ENCODE measurements at places on chromosomes 3 and 15.

DNA sequence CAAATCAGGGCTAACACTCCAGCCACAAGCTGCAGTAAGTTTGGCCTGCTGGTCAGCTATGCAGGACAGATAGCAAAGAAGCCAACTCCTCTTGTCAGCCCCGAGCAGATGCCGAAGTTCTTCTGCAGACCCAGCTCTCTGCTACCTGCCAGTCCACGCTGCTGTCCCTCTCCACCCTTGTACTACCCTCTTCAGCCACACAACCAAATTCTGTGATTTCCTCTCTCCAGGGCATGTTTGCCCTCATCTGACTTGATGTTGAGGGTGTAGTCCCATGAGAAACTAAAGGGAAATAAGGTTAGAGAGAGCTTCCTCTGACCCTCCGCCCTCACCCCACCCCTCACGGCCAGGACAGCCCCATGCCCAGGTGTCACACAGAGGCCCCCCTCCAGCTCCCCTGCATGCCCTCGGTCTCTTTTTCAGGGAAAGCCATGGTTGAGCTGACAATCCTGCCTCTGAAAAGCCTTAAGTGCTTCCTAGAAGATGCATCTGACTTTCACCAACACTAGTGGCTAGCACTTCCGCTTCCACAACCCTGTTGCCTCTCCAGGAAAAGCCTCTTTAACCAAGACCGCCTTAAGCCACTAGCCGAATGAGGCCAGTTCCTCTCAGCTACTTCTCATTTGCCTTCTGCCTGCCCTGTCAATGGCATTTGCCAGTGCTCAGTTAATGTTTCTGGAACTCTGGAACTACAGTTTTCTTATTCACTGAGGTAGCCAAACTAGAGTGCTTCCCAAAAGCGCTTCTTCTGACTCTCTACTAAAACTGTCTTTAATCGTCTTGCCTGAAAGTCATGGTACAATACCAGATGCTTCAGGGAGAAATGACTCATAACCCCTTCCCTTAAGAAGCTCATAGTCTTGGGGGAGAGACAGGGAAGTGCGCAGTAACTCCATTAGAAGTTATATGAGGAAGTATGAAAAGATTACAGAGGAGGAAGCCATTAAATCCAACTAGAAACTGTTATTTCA, 300.4 kb upstream of the STT3B start:
- DNase-seq = no peak

GRCh38 chr15:68439506-68439905, 7.5 kb upstream of the ITGA11 start:
- no peak for DNase-seq

GRCh38 chr3:41369838-41370237, 170.5 kb downstream of the CTNNB1 start:
- DNase-seq = no peak

- no peak for DNase-seq
These were observed 149.0 kb downstream of the SERPINI1 start for GRCh38 chr3:167884481-167884880.

- DNase-seq = no peak
These were observed 42.2 kb downstream of the FOXP1 start for GRCh38 chr3:71541313-71541712.

DNA sequence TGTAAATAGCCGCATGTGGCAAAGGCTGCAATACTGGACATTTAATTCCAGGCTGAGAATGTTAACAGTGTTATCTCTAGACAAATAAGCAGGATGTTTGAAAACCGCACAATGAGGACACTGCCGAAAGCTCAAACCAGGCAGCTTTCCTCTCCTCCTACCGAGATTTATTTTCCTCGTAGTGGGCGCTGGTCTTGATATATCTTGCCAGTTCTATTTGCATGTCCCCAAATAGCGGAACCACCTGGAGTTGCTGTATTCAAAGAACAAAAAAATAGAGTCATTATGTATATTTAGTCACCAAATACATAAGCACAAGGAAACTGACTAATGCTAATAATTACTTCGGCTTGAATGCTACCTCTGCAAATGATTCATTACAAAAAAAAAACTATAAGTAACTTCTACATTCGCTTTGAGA, 46.5 kb downstream of the CYFIP1 start:
- DNase-seq = no peak

DNA sequence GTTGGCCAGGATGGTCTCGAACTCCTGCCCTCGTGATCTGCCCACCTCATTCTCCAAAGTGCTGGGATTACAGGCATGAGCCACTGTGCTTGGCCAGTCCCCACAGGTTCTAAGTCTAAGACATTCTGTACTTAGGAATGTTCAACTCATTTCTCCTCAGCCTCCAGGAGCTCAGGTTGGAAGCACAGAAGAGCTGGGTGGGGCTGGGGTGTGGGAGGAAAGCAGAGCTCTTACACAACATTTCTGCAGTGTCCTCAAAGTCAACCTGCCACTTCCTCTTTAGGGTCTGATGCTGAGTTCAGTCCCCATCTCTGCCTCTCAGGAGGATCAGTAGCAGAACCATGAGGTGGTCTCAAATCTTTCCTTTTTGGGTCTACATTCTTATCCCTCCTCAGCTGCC, 75.5 kb downstream of the MRPL46 start:
- DNase-seq = no peak

DNA sequence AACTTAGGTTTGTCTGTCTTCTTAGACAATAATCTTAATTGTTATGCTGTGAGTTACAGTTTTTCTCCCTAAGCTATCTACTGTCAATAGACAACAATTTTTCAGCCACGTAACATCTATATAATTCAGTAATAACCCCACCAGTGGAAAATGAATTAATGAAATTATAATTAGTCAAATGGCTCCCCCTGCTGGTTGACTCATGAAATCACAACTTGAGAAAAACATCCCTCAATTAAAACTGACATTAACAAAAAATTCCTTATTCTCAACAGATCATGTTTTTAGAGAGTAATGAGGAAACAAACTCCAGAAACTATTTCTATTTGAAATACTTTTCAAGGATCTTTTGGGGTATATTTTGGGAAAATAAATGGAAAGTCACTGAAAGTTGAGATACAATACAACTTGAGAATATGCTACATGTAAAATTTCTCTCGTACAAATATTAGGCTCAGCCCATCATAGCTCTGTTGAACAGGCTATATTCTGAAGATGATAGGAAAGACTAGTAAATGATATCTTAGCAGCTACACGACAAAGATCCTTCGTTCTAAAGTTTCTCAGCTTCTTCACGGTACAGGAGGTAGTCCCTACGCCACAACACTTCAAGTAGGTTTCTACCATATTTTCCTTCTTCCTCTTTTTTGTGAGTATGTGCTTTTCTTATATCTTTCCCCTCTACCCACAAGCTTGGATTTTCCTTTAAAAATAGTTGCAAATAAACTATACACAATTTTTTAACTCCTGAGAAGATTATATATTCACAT, 20.7 kb downstream of the PPP1R2 start:
- no peak for DNase-seq

- DNase-seq = no peak
These were observed 8.9 kb downstream of the ECE2 start for GRCh38 chr3:184284696-184285095.

- DNase-seq = no peak
These were observed 6.3 kb downstream of the FAM107A start for GRCh38 chr3:58570851-58571250.

GRCh38 chr15:52710050-52710707, 31.0 kb upstream of the ATOSA start:
- DNase-seq = no peak

- DNase-seq = no peak
These were observed 30.7 kb downstream of the DENND4A start for GRCh38 chr15:65761210-65761926.

DNA sequence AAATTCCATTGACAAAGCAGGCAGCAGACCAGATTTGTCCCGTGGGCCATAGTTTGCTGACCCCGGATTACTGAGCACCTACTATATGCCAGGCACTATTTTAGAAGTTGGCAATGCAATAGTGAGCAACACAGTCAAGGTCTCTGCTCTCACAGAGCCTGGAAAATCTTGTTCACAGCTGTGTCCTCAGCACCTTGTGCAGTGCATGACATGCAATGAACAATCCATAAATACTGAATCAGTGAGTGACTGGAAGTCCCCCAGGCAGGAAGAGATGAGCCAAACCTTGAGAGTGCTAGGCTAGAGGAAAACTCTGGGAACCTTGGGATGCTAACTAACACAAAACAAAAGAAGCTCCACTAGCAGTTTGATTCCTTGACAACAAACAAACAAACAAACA, 14.4 kb downstream of the TM4SF1 start:
- no peak for DNase-seq

All from activated CD4-positive, CD25-positive, alpha-beta regulatory T cell treated with anti-CD3 and anti-CD28 coated beads, Interleukin-2, amount 50 U/mL, for 72 hours (primary cell).